Peyer's patch (tissue), 4 donors: ENCODE measurements at places on chromosomes 6 and 20. TPM values are rescaled to one million over a fixed set of nuclear protein-coding genes. Genes with fewer than 3 reads are reported as not detected.

MPIG6B gene
- total RNA-seq = not detected

- no peak for DNase-seq
These were observed 48.6 kb downstream of the TOMM6 start for GRCh38 chr6:41836022-41836659.

DNA sequence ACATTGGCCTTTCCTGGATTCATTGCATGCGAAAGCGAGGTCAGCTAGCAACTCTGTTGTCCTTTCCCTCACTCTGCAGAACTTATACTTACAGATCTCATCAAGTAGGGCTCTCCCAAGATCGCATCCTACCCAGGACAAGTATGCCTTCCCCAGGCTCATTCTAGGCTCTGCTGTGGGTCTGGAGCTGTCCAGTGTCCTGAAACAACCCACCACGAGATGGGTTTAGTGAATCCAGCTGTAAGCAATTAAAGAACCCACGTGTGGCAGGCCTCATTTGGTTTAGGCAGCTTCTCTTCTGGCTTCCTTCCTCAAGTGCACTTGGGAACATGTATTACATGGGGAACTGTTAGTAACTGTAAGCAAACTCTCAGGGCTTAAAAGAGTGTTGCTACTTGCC, 406.5 kb upstream of the CHD6 start:
- no peak for DNase-seq

CCN6 gene
- not detected for total RNA-seq

RUNX2 gene
- 7.6 TPM for total RNA-seq

DNA sequence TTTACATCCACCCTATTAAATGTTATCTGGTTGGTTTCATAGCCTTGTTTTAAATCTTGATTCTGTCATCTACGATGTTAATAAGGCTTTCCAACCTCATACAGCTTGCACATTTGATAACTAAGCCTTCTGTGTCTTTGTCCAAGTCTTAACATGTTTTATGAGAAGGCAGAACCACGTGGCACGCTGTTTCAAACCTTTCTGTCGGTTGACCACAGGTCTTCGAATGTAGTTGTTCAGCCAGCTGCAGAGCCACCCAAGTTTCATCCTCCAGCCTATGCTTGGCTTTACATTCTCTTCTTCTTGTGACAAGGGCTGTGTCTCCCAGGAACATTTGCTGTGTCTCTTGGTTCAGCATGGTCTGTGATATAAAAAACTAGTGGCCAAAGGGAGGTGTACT, 15.7 kb upstream of the SGK2 start:
- no peak for DNase-seq

DNA sequence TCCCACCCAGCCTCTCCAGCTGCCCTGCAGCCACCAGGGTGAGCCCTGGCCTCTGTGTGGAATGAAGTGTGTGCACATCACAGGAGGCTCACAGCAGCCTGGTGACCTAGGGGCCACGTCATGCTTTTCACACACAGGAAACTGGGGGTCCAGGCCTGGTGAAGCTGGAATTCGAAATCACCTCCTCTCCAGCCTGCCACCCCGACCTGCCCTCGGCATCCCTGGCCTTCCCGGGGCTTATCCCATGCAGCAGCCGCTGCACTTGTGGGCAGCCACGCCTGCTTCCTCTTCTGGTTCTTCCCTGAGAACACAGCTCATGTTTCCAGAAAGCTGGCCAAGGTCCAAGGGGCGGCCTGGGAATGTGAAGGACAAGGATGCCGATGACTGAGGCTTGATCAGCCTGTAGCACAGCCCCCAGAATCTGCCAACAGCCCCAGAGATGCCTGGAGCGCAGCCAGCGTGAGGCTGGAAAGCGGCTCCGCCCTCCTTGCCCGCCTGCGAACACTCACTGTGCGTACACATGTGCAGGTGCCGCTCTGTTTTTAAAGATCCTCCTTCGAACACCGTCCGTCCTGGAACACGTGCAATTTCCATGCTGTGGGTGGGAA, 4.2 kb upstream of the NTSR1 start:
- peak; percentile 71 for DNase-seq

GRCh38 chr6:52361414-52361944, 472 bp upstream of the PAQR8 start:
- peak; percentile 47 for DNase-seq

KCNQ5 gene
- 5.0 TPM for total RNA-seq

GRCh38 chr6:46863791-46864190, 57.9 kb downstream of the ADGRF5 start:
- no peak for DNase-seq
